Cortex of kidney (tissue), 1 donor: ENCODE measurements at places on chromosomes 4 and X.

DNA sequence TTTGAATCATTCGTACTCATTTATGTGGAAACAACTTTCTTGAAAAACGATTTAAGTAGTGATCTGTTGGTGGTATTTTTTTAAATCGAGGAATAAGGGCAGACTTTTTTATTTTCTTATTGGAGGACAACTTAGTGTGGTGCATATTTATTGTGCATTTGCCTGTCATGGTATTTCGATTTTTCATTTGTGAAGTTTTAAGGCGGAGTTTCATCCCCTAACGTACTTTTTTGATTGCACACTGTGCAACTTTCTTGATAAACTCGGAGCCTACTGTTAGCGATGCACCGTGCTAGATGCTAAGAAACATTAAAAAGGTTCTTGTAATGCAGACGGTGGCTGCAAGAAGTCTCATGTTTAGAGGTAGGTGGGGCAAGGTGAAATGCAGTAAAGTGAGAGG lies 1.4 kb downstream of the ZFX start:
- no peak for DNase-seq

GRCh38 chr4:9969526-9970398 lies 51.5 kb downstream of the SLC2A9 start:
- no peak for DNase-seq

DNA sequence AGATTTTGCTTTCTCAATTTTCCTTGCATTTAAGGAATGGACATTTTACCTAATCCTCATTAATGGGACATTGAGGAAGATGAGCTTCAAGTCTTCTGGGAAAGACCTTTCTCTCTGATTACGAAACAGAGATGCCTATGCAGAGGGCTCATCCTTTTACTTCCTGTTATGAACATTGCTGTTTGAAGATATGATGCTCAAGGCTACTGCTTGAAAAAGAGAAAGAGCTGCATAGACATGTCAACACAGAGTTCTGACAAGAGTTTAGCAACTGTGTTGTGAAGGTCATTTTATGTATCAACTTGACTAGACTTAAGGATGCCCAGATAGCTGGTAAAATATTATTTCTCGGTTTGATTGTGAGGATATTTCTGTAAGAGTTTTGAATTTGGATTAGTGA lies 13.8 kb upstream of the GNPDA2 start:
- no peak for DNase-seq

DNA sequence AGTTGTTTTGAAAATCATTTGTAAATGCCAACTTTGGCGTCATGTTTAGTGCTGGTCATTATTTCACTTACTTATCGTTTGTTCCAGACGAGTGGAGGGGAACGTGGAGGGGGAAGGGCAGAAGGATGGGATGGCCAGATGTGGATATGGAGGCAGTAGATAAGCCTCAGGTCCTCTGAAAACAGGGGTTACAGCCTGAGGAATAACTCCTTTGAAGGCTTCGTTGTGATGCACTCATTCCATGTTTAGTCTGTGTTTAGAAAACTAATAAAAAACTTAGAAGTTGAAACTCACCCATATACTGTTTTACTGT lies 1.1 kb downstream of the MOB1B start:
- DNase-seq: no peak
